ENCODE measurements at places on chromosomes 13 and 19. TPM values are rescaled to one million over a fixed set of nuclear protein-coding genes. Genes with fewer than 3 reads are reported as not detected.

DNA sequence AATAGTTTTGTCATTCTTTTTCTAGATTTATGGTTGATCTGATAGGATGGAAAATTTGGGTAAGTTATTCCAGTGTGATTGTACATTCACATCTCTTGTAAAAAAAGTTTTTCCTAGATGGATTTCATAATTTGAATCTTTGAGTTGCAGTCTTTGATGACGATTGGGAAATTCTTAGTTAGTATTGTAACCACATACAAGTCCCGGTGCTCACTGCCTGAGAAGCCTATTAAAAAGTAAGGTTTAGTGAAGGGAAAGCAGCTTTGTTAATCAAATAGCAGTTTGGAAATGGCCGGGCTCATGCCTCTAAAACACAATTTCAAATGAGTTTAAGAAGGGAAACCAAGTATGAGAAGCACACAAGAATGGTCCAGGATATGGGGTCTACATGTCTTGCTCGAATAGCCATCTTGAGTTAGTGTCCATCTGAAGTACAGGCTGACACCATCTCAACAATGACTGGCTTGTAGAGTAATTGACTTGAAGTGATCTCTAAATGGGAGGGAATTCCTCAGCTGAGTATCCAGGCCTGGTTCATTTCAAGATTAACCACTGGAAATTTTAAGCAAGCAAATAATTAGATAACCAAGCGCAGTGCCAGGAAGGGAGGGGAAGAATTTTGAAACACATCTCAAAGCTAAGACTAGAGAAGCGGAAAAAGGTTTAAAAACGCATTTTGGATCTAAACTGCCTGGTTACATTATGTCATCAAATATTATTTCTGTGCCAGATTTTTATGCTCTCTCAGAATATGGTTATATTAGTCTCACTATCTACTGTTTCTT lies 1145.6 kb upstream of the MIR17HG start:
- no peak for DNase-seq

DNA sequence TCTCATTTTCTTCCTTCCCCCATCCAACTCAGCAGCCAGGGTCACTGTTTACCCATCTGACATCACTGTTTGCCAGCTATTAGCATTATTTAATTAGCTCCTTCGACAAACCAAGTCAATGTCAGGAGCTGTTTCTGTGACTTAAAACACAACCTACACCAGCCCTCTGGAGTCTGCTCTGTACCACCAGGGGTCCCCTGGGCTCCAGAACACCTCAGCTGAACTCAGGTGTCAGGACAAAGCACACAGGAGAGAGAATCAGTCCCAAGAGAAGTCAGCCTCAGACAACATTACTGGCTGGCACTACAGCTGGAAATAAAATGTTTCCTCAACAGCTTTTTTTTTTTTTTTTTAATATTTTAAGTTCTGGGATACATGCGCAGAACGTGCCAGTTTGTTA lies 45.1 kb downstream of the DCLK1 start:
- no peak for DNase-seq

The FGF22 gene
- not detected for total RNA-seq

DNA sequence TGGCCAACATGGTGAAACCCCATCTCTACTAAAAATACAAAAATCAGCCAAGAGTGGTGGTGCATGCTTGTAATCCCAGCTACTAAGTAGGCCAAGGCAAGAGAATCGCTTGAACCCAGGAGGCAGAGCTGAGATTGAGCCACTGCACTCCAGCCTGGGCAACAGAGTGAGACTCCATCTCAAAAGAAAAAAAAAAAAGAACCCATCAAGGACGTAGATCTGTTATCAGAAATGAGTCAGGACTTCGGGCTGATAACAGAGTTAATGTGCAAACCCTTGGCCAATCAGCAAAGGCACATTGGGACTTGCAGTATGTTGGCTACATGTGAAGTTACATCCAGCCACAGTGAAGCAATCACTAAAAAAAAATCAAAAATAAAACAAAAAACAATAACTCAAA lies 4.8 kb upstream of the LGALS7B start:
- no peak for DNase-seq

The TPRX2 gene
- total RNA-seq, result not detected

GRCh38 chr13:48593536-48593935 lies 60.2 kb upstream of the CYSLTR2 start:
- no peak for DNase-seq

The PCDH17 gene
- 0.02 TPM for total RNA-seq

Measured in HFFc6 (cell line).